Effector CD8-positive, alpha-beta T cell (primary cell): ENCODE measurements at places on chromosomes 2 and 18.

DNA sequence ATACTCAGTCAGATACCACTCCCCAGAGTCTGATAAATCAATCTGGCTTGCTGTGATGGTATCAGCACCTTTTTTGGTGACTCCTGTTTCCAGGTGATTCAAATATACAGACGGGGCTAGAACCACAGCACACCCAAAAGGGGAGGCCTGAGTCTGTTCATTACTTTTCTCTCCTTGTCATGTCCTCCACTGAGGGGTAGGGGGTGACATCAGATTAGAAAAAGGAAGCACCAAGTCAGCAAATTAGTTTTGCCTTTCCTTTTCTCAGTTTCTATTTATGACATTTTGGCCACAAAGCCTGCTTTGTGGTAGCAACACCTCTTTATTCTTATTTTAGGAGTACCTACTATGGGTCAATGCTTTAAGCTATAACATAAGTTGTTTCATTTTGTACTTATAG, 127.4 kb downstream of the CCDC102B start:
- no peak for DNase-seq

- DNase-seq = no peak
These were observed 21.1 kb downstream of the CRACDL start for GRCh38 chr2:98914713-98915580.

GRCh38 chr2:220000080-220000479, 372.6 kb downstream of the SLC4A3 start:
- no peak for DNase-seq

GRCh38 chr18:26865557-26865956, at the start of gene AQP4:
Gene AQP4, minus strand, starts transcription at chr18:26865707. Its CDS starts 18 bp downstream, at chr18:26865689.
- DNase-seq = no peak

DNA sequence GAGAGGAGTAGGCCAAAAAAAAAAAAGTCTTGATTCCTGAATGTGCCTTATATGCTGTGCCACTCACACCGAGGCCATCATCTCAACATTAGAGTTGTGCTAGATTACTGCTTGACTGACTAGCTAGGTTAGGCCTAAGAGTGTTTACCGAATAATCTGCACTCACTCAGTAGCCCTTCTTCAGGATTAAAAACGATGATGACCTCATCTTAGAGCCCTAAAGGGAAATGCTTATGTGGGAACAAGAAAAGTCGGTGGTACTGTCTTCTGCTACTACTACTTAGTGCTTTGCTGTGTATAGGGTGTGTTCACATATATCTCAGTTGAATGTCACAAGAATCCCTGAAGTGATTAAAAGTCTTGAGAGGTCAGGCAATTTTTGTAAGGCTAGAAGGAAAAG, 54.3 kb downstream of the THOC1 start:
- no peak for DNase-seq

DNA sequence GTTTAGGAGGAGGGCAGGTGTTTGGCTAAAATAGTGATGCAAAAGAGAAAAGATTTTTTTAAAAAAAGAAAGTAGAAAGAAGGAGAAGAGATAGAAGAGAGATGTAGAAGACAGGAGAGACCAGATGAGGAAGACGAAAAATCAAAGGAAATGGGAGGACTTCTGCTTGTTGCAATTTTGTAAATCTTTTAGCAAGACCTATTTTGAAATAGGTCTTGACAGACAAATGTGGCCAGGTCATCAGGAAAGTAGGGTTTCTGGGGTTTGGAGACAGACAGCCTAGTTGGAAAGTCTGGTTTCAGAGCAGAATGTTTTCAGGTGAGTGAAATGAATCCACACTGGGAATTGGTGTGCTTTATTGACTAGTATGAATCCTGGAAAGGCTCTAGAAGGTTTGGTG, 104.5 kb upstream of the CAVIN2 start:
- no peak for DNase-seq

- no peak for DNase-seq
These were observed 56.8 kb upstream of the PMAIP1 start for GRCh38 chr18:59842947-59843346.

- DNase-seq = peak; percentile 4
These were observed 29.6 kb downstream of the MCEE start for GRCh38 chr2:71100195-71100964.

DNA sequence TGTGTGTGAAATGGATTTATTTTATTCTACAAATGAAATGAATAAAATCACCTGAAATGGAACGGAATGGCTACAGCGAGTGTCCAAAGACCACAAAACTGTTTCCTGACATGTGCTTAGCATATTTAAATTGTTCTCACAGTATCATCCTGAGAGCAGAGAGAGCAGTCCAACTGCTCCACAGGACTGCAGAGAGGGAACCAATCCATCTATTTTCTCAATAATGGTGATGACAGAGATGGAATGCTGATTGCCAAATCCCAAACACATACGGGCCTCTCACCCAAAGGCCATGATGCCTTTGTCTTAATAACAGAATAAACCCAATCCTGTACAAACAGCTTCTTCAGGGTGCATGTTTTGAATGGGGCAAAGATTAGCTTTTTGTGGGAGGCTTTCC, 41.1 kb downstream of the STAT1 start:
- no peak for DNase-seq

GRCh38 chr18:59624369-59624765, 72.9 kb downstream of the CCBE1 start:
- DNase-seq = no peak

DNA sequence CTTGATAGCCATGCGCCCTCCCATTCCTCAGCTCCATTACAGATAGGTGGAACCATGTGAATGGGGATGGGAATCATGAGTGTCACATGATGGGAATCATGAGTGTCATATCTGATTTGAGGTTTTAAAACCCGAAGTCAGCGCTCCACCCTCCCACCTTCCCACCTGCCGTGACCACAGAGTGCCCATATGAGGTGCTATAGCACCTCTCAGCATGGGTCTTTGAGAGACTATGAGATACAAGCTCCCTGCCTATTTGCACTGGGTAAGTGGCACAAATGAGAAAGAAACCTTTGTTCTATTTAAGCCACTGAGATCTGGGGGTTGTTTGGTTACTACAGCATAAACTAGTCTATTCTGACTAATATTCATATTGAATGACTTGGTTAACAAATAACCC, 78.5 kb upstream of the PTPRM start:
- no peak for DNase-seq

DNA sequence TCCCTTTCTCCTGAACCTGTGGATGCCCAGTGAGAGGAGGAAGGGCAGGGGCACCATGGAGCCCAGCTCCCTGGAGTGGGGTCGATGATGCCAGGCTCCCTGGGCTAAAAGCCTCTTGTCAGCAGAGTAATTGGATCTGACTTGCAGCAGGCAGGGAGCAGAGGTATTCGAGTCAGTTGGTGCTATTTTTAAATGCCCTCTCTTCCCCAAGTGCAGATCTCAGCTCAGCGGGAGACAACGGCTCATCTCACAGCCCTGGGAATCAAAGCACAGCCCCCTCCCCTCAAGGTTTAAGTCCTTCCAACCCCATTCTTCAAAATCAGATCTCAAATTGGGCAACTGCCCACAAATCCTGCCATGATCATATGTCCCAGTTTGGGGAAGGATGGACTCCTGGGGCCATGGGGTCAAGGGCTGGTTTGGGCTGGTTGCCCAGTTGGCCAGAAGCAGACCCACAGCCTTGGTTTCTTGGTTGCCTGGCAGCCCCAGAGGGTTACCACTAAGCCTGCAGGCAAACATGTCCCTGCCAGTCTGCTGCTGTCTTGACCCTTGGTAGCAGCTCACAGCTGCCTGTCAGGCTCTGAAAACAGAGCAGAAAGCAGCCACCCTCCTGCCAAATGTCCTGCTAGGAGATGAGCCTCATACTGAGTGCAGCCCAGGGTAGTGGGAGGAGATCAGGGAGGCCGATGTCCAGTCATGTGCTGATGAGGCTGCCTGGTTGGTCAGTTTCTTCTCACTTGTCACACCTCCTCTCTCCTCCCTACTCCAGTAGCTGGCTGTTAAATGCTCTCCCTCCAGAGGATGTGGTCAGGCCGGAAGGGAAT, 244.9 kb downstream of the LOXHD1 start:
- DNase-seq = no peak

GRCh38 chr18:76475450-76476194, 19.4 kb downstream of the ZNF516 start:
- DNase-seq = no peak

DNA sequence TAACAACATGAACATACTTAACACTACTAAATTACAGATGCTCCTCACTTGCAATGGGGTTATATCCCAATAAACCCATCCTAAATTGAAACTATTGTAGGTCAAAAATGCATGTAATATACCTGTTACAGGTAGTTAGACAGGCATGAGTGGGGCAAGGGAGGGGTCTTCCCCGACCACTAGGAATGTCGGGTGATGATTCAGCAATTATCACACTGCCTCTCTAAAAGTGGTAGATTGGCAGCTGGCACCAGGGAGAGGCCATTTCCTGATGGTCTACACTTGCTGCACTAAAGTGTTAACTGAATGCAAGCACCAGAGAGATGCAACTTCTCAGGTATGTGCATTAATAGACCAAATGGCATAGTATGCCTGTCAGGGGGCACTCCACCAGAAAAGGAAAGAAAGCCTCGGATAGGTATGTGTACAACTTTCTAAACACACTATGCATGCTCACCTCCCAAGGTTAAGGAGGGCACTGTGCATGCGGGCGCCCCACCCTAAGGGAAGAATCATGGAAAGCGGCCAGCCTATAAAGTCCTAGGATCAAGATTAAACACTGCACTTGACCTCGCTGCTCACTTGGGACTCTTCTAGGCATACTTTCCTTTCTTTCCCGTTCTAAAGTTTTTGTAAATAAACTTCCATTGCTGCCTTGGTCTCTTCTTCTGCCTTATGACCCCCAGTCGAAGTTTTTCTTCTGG, 35.6 kb downstream of the PIGN start:
- no peak for DNase-seq

- no peak for DNase-seq
These were observed 80.0 kb downstream of the SOWAHC start for GRCh38 chr2:109694190-109694589.

DNA sequence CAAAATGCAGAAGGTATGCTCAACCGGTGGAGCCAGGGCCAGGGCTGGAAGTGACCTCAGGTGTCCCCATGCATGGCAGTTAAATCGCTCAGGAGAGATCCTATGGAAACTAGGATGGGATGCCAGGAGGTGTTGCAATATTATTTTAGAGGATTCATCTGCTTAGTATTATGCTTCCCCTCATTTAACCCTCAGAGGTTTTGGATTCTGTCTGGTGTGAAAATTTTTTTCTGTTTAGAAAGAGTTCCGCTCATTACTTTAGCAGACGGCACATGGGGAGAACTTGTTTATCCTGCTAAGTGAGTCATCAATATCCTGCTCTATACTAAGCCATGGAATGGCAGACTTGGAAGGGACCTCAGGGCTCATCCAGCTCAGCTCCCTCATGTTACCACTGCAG, 42.5 kb downstream of the TRIB2 start:
- no peak for DNase-seq

DNA sequence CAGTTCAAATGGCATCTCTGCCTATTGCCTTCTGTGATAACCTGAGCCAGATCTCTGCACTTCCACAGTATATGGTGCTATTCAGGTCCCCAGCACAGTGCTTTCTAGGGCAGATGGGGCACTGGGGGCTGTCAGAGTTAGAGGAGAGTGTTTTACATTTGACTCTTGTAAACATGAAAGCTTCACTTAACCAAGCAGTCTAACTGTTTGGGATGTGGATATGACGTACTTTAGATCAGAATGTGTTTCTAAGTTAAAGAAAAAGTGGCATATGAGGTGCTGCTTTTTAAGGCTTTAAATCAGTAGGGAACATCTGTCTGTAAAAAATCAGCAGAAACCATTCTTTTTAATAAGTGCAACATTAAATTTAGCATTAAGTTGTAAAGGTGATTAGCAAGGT, 75.7 kb downstream of the MYO1B start:
- no peak for DNase-seq

DNA sequence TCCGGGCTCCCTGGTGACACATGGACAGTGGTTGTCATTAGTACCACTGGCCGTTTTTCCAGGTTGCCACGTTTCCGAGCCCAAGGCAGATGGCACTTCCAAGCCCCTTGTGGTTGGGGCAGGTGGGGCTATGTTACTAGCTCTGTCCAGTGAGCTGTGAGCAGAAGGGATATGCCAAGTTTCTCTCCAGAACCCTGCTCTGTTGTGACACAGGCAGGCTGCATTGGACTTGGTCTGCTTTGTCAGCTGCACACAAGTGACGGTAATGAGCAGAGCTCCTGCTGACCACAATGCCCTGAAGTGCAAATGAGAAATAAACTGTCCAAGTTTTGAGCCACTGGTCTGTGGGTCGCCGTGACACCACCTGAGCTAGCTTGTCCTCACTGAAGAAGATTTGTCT, 118.8 kb downstream of the GYPC start:
- no peak for DNase-seq

- DNase-seq = no peak
These were observed 270.8 kb upstream of the AGAP1 start for GRCh38 chr2:235223011-235223410.

DNA sequence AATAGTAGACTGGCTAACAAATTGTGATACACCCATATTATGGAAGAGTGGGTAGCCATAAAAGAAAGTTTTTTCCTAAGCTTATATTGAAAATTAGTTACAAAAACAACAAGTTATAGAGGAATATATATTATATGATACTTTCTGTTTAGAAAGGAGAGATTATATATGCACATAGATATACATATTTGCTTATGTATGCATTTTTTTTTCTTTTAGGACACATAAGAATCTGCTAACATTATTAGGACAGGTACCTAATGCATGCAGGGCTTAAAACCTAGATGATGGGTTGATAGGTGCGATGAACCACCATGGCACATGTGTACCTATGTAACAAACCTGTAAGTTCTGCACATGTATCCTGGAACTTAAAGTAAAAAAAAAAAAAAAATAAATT, 179.6 kb upstream of the KCNJ3 start:
- DNase-seq = no peak

DNA sequence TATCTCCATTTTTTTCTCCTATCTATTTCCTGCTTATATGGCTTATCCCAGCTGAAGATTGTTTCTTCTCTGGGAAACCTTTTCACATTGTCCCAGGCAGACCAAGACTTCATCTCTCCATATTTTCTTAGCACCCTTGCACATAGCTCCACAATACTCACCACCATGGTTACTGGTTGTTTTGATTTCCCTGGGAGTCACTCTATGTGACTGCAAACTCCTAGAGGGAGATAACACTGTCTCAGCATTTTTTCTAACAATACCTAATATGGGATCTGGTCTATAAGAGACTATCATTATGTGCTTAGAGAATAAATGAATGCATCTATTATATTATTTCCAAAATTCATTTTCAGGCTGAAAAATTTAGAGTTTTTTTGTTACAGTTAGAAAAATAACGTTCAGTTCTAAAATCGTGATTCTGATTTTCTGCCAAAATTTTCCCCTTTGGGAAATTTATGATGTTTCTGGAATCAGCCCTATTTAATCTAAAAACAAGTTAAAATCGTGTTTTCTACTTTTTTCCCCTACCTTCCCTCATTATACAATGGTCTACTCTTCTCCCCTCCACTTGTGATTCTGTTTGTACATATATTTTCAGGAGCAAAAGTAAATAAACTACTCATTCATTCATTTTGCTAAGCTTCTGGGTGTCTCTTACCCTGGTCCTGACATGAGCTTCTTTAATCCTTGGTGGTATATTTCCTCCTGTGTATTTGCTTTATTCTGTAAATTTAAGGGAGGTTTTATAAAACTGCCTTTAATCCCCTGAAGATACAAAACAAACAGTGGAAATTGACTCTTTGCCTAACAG, 95.4 kb downstream of the HNMT start:
- DNase-seq = no peak
